ENCODE measurements at places on chromosomes 6 and 20. TPM values are rescaled to one million over a fixed set of nuclear protein-coding genes. Genes with fewer than 3 reads are reported as not detected.

- no peaks in the 10 kb centered on the region for H3K36me3 ChIP-seq
- no peak overlapping the region for H3K27ac ChIP-seq
- no peaks in the 10 kb centered on the region for H3K4me1 ChIP-seq
- H3K4me3 ChIP-seq, result no peak overlapping the region
- DNase-seq, result no peak
- no peaks in the 10 kb centered on the region for H3K27me3 ChIP-seq
Observed at GRCh38 chr6:134902936-134903335, 47.0 kb downstream of the ALDH8A1 start.

The CLPSL2 gene
- not detected for total RNA-seq

The LY6G6D gene
- 0.58 TPM for total RNA-seq

The ENPP5 gene
- 4.7 TPM for total RNA-seq

The CPXM1 gene
- 41.5 TPM for total RNA-seq

- peaks cover 40% of the 10 kb centered on the region for H3K4me1 ChIP-seq
- peaks cover 2% of the 10 kb centered on the region for H3K27me3 ChIP-seq
- peak overlapping the region; percentile 98 for H3K27ac ChIP-seq
- DNase-seq, result peak; percentile 95
- no peaks in the 10 kb centered on the region for H3K36me3 ChIP-seq
- no peak overlapping the region for H3K4me3 ChIP-seq
Observed at GRCh38 chr20:51563486-51564332, 21.2 kb upstream of the NFATC2 start.

The DAAM2 gene
- 25.8 TPM for total RNA-seq

Measured in muscle of leg (tissue), 16 donors.